H9 (cell line): ENCODE measurements at places on chromosomes 6 and 20.
A peak's percentile ranks its signal among the peaks of the same experiment; 100 is the strongest.

- peak; percentile 97 for DNase-seq
These were observed at the start of the genes FAM217B and PPP1R3D for GRCh38 chr20:59940129-59940955. Gene FAM217B (plus strand): TSS chr20:59940389. CDS start chr20:59943944, 3,555 bp downstream. Gene PPP1R3D (minus strand): TSS chr20:59940305. CDS start chr20:59939931, 374 bp downstream.

GRCh38 chr6:90003941-90004340, 109.7 kb downstream of the GJA10 start:
- no peak for DNase-seq

DNA sequence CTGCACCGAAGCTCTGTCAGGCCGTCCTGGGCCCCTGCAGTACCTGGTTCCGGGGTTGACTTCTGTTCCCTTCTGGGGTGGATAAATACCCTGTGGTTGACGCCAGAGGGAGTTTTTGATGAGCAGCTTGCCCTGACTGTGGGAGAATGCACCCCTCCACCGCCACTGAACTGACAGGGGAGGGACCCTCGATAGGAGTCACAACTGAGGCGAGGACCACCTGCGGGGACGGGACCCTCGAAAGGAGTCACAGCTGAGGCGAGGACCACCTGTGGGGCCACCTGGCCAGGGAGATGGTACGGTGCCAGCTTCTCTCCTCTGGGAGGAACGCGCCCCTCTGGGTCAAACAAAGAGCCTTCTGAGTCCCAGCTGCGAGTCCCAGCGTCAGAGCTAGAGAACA, 100.1 kb upstream of the FRMD1 start:
- peak; percentile 39 for DNase-seq

DNA sequence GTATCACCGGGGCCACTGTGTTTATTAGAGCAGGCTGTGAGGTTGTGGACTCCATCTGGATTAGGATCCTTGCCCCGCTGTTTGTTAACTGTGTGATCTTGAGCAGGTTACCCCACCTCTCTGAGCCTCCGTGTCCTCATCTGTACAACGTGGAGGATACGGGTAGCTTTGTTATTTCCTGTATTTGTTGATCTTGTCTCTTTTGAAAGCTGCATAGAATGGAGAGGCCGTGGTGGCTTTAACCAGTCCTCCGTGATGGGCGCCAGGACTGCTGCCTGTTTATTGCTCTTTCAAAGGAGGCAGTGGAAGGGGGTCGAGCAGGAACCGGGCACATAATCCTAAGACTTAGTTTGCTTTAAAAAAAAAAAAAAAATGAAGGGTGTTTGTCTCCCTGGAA, 22.9 kb downstream of the BCAS4 start:
- DNase-seq, result no peak
